Dorsolateral prefrontal cortex (tissue), 122 donors: ENCODE measurements at places on chromosomes 3 and 15. TPM values are rescaled to one million over a fixed set of nuclear protein-coding genes. Genes with fewer than 3 reads are reported as not detected.

Gene SI
- total RNA-seq, result not detected

Gene EIF3J
- 52.0 TPM for total RNA-seq

Gene ARPIN
- total RNA-seq, result 18.3 TPM

Gene ST8SIA2
- total RNA-seq, result not detected

Gene ADIPOQ
- total RNA-seq, result not detected

Gene CNTN6
- 9.3 TPM for total RNA-seq

Gene COL8A1
- total RNA-seq, result 1.7 TPM

Gene U2SURP
- total RNA-seq, result 91.3 TPM

Gene OR5K2
- not detected for total RNA-seq

Gene ZNF860
- 0.94 TPM for total RNA-seq

Gene INTS14
- 16.9 TPM for total RNA-seq

Gene INSYN1
- 119 TPM for total RNA-seq

Gene A4GNT
- total RNA-seq, result not detected

Gene DPPA4
- 0.40 TPM for total RNA-seq

Gene NEK4
- 39.5 TPM for total RNA-seq

Gene CCR3
- not detected for total RNA-seq
